ENCODE measurements at places on chromosomes 2 and 18. TPM values are rescaled to one million over a fixed set of nuclear protein-coding genes. Genes with fewer than 3 reads are reported as not detected.

Gene GPR45
- total RNA-seq = not detected

Gene TUBB8B
- total RNA-seq = 0.49 TPM

Gene RTP5
- not detected for total RNA-seq

Gene C2orf78
- total RNA-seq = not detected

Gene ALK
- not detected for total RNA-seq

Gene TSPYL6
- not detected for total RNA-seq

Gene ARPC2
- 343 TPM for total RNA-seq

Gene IL1RL1
- not detected for total RNA-seq

Gene PKP4
- total RNA-seq = 13.3 TPM

Gene ACMSD
- total RNA-seq = not detected

Gene HNMT
- 0.12 TPM for total RNA-seq

Gene CREG2
- total RNA-seq = not detected

Gene UBXN2A
- total RNA-seq = 14.2 TPM

Gene KIF5C
- total RNA-seq = 6.1 TPM

Gene MXD1
- total RNA-seq = 14.3 TPM

Gene PLGLB1
- 16.9 TPM for total RNA-seq

Gene LIMS3
- total RNA-seq = 0.32 TPM

Gene AGXT
- not detected for total RNA-seq

Gene KIAA2012
- total RNA-seq = not detected

Gene AP1S3
- total RNA-seq = 50.7 TPM

Gene RAB10
- total RNA-seq = 64.1 TPM

Gene ELOA2
- total RNA-seq = not detected

Gene FECH
- total RNA-seq = 12.6 TPM

Gene HOXD4
- total RNA-seq = not detected

Gene SNTG2
- total RNA-seq = 2.4 TPM

Gene TUBA3E
- total RNA-seq = not detected

Gene LAMA1
- total RNA-seq = not detected

Gene TSGA10
- 36.9 TPM for total RNA-seq

Gene ST6GAL2
- not detected for total RNA-seq

Gene CCL20
- not detected for total RNA-seq

Gene LGALSL
- 1.8 TPM for total RNA-seq

Gene GPR75
- 5.8 TPM for total RNA-seq

Gene GLI2
- not detected for total RNA-seq

Gene L3MBTL4
- 11.9 TPM for total RNA-seq

Gene CHRND
- not detected for total RNA-seq

Gene RAB6C
- total RNA-seq = not detected

Gene MOGAT1
- total RNA-seq = not detected

Gene DPY30
- total RNA-seq = 43.4 TPM

Gene CFAP210
- not detected for total RNA-seq

Data from B cell (primary cell).